Choroid plexus epithelial cell (primary cell): ENCODE measurements at places on chromosomes 7 and 10.

DNA sequence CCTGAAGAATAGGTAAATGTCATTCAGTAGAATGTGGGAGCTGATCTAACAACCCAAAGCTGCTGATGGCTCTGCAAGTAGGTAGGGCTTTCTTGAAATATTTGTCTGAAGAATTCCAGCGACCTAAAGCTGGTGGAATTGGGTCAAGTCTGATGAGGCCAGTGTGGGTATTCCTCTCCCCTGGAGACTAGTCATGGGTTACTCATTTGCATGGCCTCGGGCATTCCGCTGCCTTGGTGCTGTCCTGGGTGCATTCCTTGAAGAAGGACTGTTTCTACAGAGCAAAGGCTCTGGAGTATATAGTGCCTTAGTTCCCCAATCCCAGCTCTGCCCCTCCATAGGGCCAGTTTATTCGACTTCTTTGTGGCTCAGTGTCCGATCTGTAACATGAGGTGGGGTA is 19.2 kb downstream of the PDK4 start:
- DNase-seq: peak; percentile 30

DNA sequence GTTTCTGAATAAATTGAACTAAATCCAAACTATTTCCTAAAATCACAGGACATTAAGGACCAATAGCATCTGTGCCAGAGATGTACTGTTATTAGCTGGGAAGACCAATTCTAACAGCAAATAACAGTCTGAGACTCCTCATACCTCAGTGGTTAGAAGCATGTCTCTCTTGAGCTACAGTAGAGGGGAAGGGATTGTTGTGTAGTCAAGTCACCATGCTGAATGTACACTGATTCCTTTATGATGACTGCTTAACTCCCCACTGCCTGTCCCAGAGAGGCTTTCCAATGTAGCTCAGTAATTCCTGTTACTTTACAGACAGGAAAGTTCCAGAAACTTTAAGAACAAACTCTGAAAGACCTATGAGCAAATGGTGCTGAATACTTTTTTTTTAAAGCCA is 13.9 kb downstream of the MEST start:
- DNase-seq: no peak

DNA sequence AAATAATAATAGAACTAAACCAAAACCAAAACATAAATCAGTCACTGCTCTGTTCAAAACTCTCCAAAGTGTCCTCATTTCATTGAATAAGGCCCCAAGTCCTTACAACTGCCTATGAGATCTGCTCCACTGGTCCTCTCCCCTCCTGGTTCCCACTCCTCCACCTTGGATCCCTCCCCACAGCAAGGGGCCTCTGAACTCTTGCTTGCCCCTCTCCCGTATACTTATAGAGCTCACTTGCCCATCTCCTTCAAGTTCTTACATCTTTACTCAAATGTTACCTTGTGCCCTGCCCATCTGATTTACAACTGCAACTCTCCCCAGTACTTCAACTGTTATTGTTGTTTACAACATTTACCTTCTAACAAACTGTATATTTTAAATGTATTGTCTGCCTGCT is 819 bp downstream of the POLD2 start:
- DNase-seq: no peak

DNA sequence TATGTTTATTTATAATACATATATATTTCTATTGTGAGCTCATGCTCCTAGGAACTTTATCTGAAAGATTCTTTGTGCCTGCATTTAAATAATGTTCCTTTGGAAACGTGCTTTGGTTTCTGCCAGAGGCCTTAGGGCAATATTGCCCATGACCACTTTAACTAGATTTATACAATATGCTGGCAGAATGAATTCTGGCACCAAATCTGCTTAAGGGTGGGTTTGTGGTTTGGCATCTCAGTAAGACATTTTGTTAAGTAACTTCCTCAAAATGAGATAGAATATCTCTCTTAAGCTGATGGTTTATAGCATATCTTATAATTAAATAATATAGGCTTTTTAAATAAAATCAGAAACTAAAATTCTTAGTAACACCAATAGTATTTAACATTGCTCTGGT is 252.9 kb downstream of the RNLS start:
- no peak for DNase-seq

GRCh38 chr7:37201003-37201875 is 247.4 kb downstream of the ELMO1 start:
- peak; percentile 92 for DNase-seq

DNA sequence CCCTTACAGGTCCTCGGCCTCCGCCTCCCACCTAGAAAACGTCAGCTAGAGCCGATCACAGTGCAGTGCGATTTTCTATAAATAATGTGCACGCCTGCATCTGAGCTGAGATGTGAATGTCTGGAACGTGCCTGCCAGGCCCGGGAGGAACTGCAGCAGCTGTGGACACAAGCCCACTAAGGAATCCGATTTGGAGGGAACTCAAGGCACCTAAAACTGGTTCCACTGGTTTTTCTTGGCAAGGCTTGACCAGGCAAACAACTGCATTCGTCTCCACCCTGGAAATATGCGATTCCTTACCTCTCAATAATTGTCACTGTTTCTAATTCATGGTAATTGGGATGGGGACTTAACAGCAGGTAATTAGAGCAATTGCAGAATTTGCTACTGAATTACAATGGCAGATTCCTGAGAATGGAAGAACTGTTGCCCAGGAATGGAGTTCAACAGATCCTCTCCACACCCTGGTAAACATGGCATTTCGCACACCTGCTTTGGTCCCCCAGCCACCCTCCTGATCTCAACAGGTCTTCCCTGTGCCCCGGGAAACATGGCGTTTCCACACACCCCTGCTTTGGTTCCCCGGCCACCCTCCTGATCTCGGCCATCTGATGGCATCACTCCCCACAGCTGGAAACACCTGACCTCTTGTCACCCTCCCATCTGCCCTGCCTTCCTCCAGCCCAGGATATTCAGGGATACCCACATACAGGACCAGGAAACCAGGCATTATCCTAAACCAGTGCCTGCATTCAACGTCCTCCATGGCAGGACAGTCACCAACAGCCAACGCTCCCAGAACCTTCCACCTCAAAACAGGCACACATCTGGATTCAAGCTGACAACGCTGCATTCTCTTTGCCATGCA is 76.0 kb downstream of the DIP2C start:
- no peak for DNase-seq

GRCh38 chr7:111931958-111932357 is 274.2 kb downstream of the DOCK4 start:
- no peak for DNase-seq

DNA sequence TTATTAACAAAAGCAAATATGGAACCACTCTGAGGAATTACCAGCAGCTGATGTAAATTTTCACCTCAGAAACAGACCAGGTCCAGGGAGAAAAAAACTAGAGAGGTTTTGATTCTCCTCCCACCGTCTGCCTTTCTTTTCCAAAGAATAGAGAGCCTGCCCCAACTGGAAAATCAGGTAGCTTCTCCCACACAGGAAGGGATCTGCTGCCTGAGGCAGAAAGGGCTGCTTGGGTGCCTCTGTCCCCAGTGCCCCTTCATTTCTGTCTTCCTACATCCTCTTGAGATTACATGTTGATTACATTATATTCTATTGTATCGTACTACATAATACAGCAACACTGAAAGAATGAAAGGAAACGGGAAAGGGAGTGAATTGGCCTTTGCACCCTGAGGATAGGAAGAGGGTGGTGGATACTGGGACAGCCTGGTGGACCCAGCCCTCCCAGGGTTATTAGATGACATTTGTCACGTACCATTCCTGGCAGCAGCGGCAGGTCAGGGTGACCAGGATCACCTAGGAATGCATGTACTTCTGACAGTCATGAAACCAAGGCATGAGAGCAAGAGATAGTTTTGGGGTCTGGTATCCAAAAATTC is 8.9 kb downstream of the ST8SIA6 start:
- no peak for DNase-seq

DNA sequence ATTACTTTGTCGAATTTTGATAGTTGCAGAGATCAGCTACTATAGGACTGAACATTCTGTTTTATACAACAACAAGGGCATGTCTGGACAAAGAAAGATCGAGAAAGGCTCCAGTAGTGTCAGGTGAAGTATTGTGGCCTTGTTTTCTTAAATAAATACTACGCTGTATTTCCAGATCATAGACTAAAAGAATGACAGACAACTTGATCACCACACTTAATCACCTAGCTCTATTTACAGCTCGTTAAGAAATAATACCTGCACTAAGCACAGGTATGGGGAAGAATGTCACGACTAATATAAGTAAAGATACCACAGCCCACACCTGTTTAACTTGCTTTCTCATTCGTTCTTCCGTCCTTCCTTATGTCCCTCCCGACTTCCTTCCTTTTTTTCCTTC is 269.2 kb downstream of the HGF start:
- no peak for DNase-seq

DNA sequence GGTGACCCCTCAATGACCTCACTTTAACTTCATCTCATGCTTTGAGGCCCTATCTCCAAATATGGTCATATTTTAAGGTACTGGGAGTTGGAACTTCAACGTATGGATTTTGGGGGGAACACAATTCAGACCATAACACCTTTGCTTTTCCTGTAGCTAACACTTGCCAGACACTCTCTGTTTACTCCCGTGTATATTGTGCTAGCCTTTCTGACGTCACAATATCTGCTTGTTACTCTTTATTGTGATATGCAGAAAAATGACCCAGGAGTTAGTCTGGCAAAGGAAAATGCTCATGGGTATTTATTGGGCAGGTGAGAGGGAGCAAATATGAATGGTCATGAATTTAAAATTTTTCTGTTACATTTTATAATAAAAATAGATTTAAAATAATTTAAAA is 45.7 kb upstream of the KCND2 start:
- DNase-seq: no peak

DNA sequence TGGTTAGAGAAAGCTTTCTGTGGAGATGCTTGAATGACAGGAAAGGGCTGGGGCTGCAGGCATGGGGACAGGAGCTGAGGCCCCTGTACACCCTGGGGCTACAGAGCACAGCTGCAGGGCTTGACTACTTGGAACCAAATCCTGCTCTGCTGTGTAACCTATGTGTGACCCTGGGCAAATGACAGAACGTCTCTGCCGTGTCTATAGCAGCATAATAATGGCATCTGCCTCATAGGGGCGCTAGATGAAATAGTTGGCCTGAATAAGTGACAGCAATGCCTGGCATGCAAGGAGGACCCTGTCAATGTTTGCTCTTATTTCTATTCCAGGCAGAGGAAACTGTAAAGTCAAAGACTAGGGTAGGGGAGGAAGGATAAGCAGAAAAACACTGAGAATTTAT is 254.0 kb downstream of the USP6NL start:
- no peak for DNase-seq

GRCh38 chr7:138657854-138658386 is 43.2 kb downstream of the SVOPL start:
- no peak for DNase-seq

GRCh38 chr7:91628742-91629141 is 251.8 kb downstream of the MTERF1 start:
- DNase-seq: peak; percentile 8

GRCh38 chr7:94662548-94662947 is 6.6 kb upstream of the SGCE start:
- no peak for DNase-seq

GRCh38 chr7:101370836-101371235 is 8.2 kb downstream of the COL26A1 start:
- no peak for DNase-seq

DNA sequence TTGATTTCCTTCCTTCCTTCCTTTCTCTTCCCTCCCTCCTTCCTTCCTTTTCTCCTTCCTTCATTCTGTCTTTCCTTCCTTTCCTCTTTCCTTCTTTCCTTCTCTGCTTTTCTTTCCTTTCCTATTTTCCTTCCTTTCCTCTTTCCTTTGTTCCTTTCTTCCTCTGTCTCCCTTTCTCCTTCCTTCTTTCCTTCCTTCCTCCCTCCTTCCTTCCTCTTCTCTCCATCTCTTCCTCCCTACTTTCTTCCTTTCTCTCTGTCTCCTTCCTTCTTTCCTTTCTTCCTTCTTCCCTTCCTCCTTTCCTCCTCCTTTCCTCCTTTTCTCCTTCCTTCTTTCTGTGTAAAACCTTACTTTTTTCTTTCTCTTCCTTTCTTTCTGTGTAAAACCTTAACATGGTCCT is 32.3 kb upstream of the NPTX2 start:
- no peak for DNase-seq

DNA sequence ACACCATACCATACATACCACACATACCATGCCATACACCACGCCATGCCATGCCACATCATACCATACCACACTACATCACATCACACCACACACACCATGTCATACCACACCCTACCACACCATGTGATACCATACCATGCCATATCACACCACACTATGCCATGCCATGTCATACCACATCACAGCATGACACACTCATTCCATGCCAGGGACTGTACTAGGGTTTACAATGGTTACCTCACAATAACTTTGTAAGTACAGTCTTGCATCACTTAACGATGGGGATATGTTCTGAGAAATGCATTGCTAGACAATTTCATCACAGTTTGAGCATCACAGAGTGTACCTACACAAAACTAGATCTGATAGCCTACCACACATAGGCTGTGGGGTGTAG is 14.5 kb downstream of the PYROXD2 start:
- DNase-seq: peak; percentile 46

GRCh38 chr7:105652359-105652993 is 71.2 kb upstream of the EFCAB10 start:
- peak; percentile 83 for DNase-seq

GRCh38 chr10:111578076-111578475 is 501.2 kb downstream of the ADRA2A start:
- no peak for DNase-seq

GRCh38 chr10:10418387-10418786 is 599.3 kb upstream of the CELF2 start:
- no peak for DNase-seq

- no peak for DNase-seq
Observed at GRCh38 chr10:119633538-119634218, 17.5 kb upstream of the BAG3 start.

DNA sequence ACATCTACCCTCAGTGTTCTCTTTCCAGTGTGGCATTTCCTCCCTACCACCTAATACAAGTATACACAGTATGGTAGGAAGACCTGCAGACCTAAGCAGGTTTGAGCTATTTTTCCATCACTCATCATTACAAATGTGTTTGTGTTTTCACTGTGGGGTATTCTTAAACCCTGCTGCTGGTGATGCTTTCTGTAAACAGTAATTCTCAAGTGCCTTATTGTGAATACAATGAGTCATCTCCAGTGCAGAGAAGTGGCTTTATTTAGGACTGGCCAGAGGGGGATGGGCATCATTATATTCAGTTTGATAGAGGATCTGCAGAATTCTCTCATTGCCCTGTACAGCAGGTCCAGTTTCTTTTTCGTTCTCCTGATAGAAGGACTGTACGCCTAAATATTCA is 63.7 kb downstream of the GRM8 start:
- no peak for DNase-seq
